Stimulated activated CD8-positive, alpha-beta memory T cell treated with anti-CD3 and anti-CD28 coated beads, Interleukin-12 subunit alpha, Interleukin-12 subunit beta, amount 100 ng/mL, for 4 hours (primary cell): ENCODE measurements at places on chromosomes 12 and 14.

GRCh38 chr12:13581031-13581430, 384.5 kb downstream of the EMP1 start:
- DNase-seq = no peak

GRCh38 chr14:61498303-61498702, 176.9 kb downstream of the PRKCH start:
- DNase-seq = no peak

- no peak for DNase-seq
Measured at GRCh38 chr12:100576331-100577036, 3.0 kb downstream of the GAS2L3 start.

- DNase-seq = no peak
Measured at GRCh38 chr14:103692159-103692558, 23.1 kb downstream of the XRCC3 start.

- no peak for DNase-seq
Measured at GRCh38 chr14:99703381-99703780, 19.3 kb downstream of the CYP46A1 start.

GRCh38 chr12:101891462-101891971, 14.1 kb downstream of the DRAM1 start:
- no peak for DNase-seq

DNA sequence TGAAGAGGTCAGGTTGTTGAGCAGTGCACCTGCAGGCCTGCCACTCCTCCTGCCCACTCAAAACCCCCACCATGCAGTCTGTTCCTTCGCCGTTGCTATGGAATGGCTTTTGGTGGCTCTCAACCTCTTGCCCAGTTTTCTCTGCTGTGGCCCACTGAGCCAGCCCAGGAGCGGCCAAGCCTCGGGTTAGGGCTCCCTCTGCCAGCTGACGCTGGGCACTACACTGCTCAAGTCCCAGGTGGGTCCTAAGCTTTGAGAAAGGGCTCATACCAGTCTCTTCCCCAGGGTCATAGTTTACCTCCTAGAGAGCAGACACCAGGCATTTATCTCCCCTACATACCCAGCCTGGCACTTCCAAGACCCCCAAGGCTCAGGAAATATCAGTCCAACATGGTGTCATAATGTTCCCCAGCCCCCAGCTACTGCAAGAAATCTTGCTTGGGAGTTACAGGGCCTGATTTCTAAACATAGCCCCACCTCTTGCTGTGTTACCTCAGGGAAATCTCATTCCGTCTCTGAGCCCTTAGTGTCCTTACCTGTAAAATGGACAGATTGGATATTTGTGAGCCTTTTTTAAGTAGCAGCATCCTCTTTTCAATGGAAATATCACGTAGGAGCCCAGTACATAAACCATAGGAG, 59.4 kb downstream of the TSPAN11 start:
- DNase-seq = no peak

DNA sequence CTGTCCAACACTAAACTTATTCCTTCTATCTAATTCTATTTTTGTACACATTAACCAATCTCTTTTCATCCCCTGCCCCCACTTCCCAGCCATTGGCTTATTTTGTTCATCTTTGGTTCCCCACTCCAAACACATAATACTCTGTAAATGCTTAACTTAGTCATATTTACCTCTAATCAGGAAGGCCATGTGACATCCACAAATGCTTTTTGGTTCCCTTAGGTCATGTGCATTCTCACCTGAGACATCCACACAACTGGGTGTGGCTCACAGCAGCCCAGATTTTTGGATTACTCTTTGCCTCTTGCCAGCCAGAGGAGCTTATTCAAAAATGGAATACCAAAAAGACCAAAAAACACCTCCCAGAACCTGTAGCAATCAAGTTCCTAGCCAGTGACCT, 28.4 kb downstream of the ARL1 start:
- DNase-seq = no peak

- no peak for DNase-seq
Measured at GRCh38 chr12:81819991-81820633, 61.0 kb upstream of the PPFIA2 start.

GRCh38 chr12:25005376-25005775, 56.5 kb upstream of the BCAT1 start:
- DNase-seq = no peak

GRCh38 chr12:1205512-1206060, 214.6 kb downstream of the ERC1 start:
- DNase-seq = no peak
